ENCODE measurements at places on chromosomes 13 and 19. TPM values are rescaled to one million over a fixed set of nuclear protein-coding genes. Genes with fewer than 3 reads are reported as not detected.

Gene LILRA1
- total RNA-seq: 0.75 TPM

Gene CNMD
- total RNA-seq: not detected

DNA sequence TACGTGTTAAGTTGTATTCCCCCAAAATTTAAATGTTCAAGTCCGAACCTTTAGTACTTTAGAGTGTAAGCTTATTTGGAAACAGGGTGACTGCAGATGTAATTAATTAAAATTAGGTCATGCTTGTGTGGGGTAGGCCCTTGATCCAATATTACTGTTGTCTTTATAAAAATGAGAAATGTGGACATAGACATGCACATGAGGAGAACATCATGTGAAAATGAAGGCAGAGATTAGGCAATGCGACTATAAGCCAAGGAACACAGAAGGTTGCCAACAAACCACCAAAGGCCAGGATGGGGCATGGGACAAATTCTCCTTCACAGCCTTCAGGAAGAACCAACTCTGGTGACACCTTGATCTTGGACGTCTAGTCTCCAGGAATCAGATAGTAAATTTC lies 1698.4 kb upstream of the SLC10A2 start:
- no peak for DNase-seq
- H3K4me3 ChIP-seq: no peak overlapping the region

Gene BCL2L12
- total RNA-seq: 15.9 TPM

GRCh38 chr13:42384265-42384664 lies 112.3 kb downstream of the AKAP11 start:
- no peak overlapping the region for H3K27ac ChIP-seq
- no peaks in the 10 kb centered on the region for H3K36me3 ChIP-seq
- H3K4me3 ChIP-seq: no peak overlapping the region

GRCh38 chr13:78649997-78650716 lies 8.8 kb downstream of the OBI1 start:
- H3K27ac ChIP-seq: no peak overlapping the region

- peak overlapping the region; percentile 89 for H3K27ac ChIP-seq
- no peaks in the 10 kb centered on the region for H3K27me3 ChIP-seq
- H3K36me3 ChIP-seq: peaks cover 5% of the 10 kb centered on the region
- peak; percentile 96 for DNase-seq
Observed at GRCh38 chr19:11380653-11381537, 3.2 kb downstream of the EPOR start.

GRCh38 chr13:52615812-52616211 lies 26.4 kb upstream of the HNRNPA1L2 start:
- no peak overlapping the region for H3K27ac ChIP-seq
- no peaks in the 10 kb centered on the region for H3K27me3 ChIP-seq

GRCh38 chr13:80666782-80667552 lies 326.0 kb upstream of the SPRY2 start:
- no peak overlapping the region for H3K4me3 ChIP-seq
- no peak overlapping the region for H3K27ac ChIP-seq
- no peak for DNase-seq
- no peaks in the 10 kb centered on the region for H3K27me3 ChIP-seq
- H3K36me3 ChIP-seq: no peaks in the 10 kb centered on the region
- H3K4me1 ChIP-seq: no peaks in the 10 kb centered on the region

- no peak within 1 kb of the TSS for H3K27ac ChIP-seq
- H3K4me3 ChIP-seq: no peak within 1 kb of the TSS
- DNase-seq: no peak
- H3K36me3 ChIP-seq: peaks cover 54% of the 10 kb centered on the region
- no peaks in the 10 kb centered on the region for H3K4me1 ChIP-seq
Observed at GRCh38 chr19:48455171-48455907, at the start of gene KCNJ14. KCNJ14 (plus strand) TSS chr19:48455574; CDS start chr19:48461725, 6,151 bp downstream.

Gene RELB
- total RNA-seq: 23.2 TPM

DNA sequence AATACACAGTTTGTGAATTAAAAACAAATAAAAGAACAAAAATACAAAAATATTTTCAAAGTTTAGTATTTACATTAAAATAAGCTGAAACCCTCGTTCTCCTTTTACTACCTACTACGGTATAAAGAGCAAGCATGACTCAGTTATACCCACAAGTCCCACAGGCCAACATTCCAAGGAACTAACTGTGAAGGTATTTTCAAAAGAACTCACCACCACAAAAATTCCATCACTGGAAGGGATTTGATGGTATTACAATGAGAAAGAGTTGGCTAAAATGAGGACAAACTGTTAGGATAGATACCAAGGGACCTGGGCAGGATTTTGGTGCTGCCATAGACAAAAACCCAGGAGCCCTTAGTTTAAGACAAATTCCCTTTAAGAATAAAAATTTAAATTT lies 122.7 kb downstream of the TBC1D4 start:
- no peak for DNase-seq
- no peaks in the 10 kb centered on the region for H3K27me3 ChIP-seq
- H3K36me3 ChIP-seq: no peaks in the 10 kb centered on the region
- H3K4me3 ChIP-seq: no peak overlapping the region
- H3K4me1 ChIP-seq: no peaks in the 10 kb centered on the region
- no peak overlapping the region for H3K27ac ChIP-seq

- H3K4me1 ChIP-seq: no peaks in the 10 kb centered on the region
- H3K27ac ChIP-seq: no peak overlapping the region
- no peak overlapping the region for H3K4me3 ChIP-seq
Observed at GRCh38 chr13:41601718-41602445, 144.5 kb downstream of the RGCC start.

- no peaks in the 10 kb centered on the region for H3K4me1 ChIP-seq
- H3K27me3 ChIP-seq: no peaks in the 10 kb centered on the region
- no peaks in the 10 kb centered on the region for H3K36me3 ChIP-seq
Observed at GRCh38 chr19:31171936-31172335, 177.3 kb downstream of the TSHZ3 start.

- no peak for DNase-seq
- no peak overlapping the region for H3K27ac ChIP-seq
- H3K4me3 ChIP-seq: no peak overlapping the region
- H3K36me3 ChIP-seq: no peaks in the 10 kb centered on the region
- no peaks in the 10 kb centered on the region for H3K4me1 ChIP-seq
Observed at GRCh38 chr13:26589754-26590153, 32.3 kb downstream of the WASF3 start.

- H3K4me3 ChIP-seq: no peak overlapping the region
- no peak for DNase-seq
- no peak overlapping the region for H3K27ac ChIP-seq
- peaks cover 4% of the 10 kb centered on the region for H3K27me3 ChIP-seq
Observed at GRCh38 chr13:102405499-102406100, 3.8 kb upstream of the FGF14 start.

Gene CLEC11A
- total RNA-seq: 4.2 TPM

DNA sequence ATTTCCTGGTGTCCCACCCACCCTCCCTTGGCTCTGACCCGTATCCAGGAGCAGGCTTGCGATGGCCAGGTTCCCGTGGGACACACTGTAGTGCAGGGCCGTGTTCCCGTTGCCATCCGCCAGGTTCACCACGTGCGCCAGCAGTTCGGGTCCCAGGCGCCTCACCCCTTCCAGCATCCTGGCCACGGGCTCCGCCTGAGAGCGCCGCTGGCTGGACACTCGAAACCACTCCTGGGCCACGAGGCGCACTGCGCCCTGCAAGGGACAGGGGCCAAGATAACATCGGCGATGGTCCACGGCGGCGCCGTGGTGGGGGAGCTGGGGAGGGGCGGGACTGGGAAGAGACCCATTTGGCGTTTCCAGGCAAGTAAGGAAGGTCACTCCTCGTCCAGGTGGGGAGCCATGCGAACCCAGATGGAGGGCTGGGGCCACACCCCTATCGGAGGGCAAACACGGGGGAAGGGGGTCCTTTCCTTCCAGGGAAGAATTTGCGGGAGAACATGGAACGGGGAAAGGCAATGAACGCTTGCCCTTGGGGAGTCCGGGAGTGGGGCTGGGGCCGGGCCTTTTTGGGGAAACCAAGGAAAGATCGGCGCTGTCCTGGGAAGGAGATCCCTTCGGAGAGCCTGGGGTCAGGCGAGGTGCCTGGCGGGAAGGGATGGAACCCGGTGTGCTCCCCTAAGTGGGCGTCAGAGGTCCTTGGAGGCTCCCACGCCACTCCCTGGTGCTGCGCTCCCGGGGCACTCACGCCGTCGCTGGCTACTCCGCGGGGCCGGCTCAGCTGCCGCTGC lies 9.9 kb downstream of the KANK3 start:
- peaks cover 13% of the 10 kb centered on the region for H3K27me3 ChIP-seq
- no peaks in the 10 kb centered on the region for H3K36me3 ChIP-seq
- no peak overlapping the region for H3K4me3 ChIP-seq

Measured in heart left ventricle (tissue), 16 donors.